ENCODE measurements at places on chromosomes 5 and 9.
A peak's percentile ranks its signal among the peaks of the same experiment; 100 is the strongest.

GRCh38 chr5:28499766-28500290 lies 1461.4 kb upstream of the CDH9 start:
- no peak for DNase-seq

DNA sequence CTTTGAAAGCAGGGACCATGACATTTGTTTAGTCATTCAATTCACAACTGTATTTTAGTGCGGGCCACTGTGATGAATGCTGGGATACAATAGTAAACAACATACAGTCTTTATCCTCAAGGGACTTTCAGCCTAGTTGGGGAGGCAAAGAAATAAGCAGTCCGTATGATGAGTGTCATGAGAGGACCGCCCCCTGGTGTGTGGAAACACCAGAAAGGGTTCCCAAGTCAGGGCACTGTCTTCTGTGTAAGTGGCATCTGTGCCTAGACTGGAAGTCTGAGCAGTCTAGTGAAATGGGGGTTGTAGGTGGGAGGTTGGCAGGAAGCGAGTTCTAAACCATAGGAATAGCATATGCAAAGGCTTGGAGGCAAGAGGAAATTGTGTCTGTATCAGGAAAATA lies 6.8 kb downstream of the C9orf43 start:
- DNase-seq = no peak

DNA sequence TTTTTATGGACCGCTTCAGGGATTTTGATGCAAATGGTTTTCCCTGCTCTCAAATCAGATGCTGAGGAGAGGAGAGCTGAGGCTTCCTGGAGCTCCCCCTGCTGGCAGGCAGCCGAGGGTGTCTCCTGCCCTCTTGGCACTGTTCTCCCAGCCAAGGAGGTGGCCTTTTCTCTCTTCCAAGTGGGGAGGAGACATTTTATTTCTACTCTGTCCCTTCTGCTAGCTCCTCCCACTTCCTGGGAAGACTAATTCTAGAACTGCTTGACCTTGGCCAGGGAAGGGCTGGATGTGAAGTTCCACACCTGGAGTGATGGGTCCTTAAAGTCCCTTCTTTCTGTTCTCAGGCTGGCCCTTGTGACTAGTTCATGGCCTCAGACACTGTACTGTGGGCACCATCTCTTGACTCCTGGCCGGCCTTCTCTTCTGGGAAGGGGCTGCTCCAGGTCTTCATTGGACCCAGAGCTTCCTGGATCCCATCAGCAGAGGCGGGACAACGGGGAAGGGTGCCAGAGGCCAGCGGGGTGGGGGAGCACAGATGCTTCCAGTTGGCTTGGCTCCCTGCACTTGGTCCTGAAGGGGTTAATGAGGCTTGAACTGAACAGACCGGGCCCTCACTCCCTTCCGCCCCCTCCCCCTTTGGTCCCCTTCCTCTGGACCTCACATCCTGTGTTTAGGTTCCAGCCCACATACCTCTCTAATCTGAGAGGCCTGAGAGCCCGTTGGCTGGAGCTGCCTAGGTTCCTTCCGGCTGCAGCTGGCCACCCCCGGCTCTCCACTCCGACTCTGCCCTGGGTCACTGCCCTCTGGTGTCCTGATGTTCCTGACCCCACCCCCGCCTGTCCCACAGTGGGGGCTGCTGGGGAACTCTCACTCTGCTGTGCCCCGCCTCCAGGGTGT lies 32.1 kb downstream of the PTPA start:
- DNase-seq = peak; percentile 70

GRCh38 chr5:122089096-122090013 lies 11.3 kb upstream of the LOX start:
- no peak for DNase-seq

- DNase-seq = no peak
Measured at GRCh38 chr5:169914766-169915165, 65.5 kb downstream of the INSYN2B start.

DNA sequence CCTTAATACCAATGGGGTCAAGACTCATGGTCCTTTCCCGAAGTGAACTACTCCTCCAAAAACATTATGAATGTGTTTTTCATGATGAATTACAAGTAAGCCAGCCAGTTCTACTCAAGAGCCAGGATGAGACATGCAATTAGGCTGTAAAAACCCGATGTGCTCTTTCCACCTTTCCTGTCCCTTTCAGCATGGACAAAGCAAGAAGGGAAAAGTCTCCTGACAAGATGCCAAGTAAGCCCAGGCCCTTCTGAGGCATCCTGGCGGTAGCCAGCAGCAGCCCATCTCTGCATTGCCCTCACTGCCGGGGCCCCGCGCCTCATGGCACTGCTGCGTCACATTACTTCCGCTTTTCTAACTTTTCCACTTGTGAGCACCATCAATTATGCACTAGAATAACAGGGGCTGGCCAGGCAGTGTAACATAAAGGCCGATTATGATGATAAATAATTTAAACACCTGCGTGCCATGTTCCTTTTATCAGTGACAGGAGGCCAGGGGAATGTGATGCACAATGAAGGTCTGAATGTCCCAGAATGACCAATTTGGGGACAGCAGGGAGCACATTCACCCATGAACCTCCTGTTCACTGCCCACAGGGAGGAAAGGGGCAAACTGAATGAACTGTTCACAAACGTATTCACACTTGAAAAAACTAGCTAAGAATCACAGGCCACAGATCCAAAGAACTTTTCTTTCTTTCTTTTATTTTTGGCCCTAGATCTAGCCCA lies 37.4 kb downstream of the EFNA5 start:
- DNase-seq = peak; percentile 7

- no peak for DNase-seq
Measured at GRCh38 chr5:167790462-167791260, 500.8 kb upstream of the WWC1 start.

DNA sequence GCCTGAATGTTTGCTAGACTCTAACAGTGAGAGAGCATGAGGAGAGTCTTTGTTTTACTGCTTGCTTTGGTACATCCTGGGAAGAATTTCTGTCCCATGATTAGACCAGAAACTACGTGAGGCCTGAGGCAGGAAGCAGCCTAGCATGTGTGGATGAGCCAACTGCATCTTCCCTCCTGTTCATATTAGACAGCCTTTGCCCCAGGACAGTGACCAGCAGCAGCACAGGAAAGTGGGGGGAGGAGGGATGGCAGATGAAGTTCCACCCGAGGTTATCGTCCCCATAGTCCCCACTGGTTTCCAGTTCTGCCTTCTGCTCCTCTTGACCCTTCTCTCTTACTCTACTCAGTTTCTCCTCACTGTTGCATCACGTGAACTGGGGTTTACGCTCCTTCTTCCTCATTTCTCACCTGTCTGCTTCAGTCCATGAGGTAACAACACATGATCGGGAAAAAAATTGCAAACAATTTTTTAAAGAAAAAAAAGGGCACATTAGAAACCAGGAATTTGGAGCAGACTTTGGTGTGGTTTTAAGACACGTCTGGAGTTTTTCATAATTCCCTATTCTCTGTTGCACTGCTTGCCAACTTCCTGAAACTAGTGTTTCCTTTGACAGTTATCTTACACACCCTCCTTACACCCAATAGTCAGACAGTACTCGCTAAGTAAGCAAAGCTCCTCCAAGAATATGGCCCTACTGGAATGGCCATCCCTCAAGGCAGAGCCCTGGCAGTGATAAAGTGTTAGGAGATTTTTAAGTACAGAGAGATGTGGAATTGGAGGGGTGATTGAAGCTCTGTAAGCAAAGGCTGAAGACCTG lies 84.1 kb downstream of the SNX18 start:
- no peak for DNase-seq

DNA sequence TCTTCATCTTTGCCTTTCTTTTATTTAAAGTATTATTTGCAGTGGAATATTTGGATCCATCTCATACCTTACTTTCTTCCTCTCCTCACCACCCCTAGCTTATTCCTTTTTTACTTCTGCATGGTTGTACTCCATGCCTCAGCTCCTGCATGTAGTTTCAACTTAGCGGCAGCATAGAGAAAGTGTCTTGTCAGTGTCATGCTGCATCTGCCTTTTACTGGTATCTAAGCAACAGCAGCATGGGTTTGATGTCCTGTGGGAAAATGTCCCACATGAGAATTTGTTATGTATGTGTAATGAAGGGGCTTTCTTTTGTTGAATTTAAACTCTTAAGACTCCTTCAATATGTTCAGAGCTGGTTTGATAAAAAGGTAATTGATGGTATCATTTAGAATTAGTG lies 20.6 kb downstream of the TCERG1 start:
- DNase-seq = no peak

DNA sequence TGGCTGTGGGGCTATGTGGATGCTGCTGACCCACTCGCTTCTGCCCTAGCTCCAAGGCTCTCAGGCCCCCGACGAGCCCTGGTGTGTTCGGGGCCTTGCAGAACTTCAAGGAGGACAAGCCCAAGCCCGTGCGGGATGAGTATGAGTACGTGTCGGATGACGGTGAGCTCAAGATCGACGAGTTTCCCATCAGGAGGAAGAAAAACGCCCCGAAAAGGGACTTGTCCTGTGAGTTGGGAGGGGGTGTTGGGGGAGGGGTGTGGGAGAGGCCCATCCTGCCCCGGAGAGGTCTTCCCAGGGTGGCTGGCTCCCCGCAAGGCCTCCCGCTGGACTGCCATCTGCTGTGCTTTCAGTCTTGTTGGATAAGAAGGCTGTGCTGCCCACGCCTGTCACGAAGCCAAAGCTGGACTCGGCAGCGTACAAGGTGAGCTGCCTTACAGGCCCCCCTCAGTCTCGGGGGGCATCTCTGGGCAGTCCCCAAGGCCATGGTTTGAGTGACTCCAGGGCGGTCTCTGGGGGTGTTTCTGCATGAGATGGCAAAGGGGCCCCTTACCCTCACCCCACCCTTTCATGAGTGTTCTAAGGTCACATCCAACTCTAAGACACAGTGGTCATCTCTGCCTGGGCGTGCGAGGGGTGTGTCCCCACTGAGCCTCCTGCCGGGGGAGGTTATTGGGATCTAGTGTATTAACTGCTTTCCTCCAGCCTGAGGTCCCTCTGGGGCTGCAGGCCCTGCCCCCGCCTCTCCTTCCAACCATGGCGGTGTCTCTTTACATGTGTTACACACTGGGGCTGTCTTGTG lies 89.5 kb downstream of the PHF2 start:
- DNase-seq = no peak

- DNase-seq = no peak
Measured at GRCh38 chr5:137367951-137368350, 131.2 kb downstream of the SPOCK1 start.

DNA sequence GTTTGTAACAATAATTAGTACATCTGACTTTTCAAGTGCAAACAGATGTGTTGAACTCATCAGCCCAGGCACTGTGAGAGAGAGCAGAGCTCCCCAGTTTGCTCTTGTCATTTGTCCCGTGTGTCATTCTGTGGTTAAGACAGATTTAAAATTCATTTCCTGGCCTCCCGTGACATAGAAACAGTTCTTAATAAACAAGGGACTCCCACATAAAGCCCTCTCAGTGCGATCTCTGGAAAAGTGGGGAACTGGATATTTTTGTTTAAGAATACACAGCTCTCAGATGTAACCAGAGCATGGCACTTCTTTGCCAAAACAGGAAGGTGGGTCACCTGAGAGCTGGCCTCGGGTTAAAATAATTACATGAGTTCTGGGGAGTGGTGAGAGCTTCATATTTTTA lies 58.6 kb downstream of the PRKACG start:
- no peak for DNase-seq

- DNase-seq = no peak
Measured at GRCh38 chr5:19988457-19988856, 457 bp upstream of the CDH18 start.

GRCh38 chr5:96743805-96744204 lies 63.9 kb downstream of the ERAP1 start:
- no peak for DNase-seq

GRCh38 chr5:69271376-69271775 lies 36.7 kb downstream of the CDK7 start:
- no peak for DNase-seq

GRCh38 chr5:114957384-114957783 lies 212.3 kb downstream of the TRIM36 start:
- DNase-seq = no peak

- no peak for DNase-seq
Measured at GRCh38 chr5:135154197-135154596, 120.2 kb upstream of the PITX1 start.

- DNase-seq = no peak
Measured at GRCh38 chr5:111502956-111503355, 9.4 kb downstream of the STARD4 start.

- no peak for DNase-seq
Measured at GRCh38 chr9:68894502-68894901, 119.4 kb downstream of the PRKACG start.

DNA sequence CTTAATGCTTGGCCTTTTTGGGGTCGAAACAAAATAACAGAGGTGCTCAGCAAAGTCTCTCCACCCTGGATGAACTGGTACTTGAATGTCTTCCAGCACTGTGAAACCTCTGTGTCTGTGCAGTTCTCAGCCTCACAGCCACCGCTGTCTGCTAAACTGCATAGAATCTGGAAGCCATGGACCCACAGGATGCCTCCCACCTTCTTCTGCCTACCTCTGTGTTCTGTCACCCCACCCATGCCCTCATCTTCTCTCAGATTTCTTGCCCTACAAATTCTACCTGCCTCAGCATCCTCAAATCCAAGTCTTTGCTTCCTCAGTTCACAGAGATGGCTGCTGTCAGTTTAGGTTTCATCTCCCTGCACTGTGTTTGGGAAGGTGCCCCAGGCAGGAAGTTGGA lies 35.6 kb downstream of the EXOSC2 start:
- no peak for DNase-seq

- no peak for DNase-seq
Measured at GRCh38 chr5:38316544-38317224, 58.3 kb downstream of the EGFLAM start.

- peak; percentile 85 for DNase-seq
Measured at GRCh38 chr9:136625101-136626065, 37.3 kb upstream of the EGFL7 start.

DNA sequence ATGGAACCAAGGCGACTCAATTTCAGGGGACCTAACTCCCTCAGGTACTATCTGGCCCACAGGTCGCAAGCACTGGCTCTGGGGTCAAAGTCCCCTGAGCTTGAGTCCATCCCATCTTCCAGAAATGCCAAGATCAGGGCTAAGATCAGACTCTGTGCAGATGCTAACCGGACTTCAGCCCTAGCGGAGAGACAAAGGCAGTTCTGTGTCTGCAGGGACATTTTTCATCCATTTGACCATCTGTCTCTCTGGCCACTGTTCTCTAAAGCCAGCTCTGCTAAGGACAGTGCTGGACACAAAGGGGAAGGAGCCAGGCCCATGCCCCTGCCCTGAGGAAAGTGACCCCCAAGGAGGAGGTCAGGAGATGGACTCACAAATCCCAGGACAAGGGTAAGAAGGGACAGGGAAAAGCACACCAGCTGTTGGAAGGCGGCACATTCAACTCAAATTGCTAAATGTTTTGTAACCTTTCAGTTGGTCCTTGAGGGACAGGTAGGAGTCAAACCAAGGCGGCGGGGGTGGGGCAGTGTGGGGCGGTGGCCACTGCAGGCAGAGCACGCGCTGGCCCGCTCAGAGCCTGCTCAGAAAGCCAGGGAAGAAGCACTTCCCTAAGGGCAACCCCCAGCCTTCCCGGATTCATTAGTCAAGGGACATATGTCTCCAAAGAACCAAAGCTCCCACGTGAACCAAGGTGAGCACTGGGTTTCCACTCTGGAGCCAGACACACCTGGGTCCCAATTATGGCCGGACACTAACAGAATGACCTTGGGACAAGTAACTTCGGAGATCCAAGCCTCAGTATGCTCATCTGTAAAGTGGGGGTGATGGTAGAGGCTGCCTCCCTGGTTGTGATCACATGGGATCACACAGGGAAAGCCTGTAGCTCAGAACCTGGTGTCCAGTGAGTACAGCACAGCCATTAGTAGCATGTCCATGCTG lies 42.8 kb downstream of the STK10 start:
- DNase-seq = no peak

GRCh38 chr5:139431706-139432105 lies 7.6 kb downstream of the DNAJC18 start:
- no peak for DNase-seq
